Mucosa of descending colon (tissue), 3 donors: ENCODE measurements at places on chromosomes 5 and 9.

DNA sequence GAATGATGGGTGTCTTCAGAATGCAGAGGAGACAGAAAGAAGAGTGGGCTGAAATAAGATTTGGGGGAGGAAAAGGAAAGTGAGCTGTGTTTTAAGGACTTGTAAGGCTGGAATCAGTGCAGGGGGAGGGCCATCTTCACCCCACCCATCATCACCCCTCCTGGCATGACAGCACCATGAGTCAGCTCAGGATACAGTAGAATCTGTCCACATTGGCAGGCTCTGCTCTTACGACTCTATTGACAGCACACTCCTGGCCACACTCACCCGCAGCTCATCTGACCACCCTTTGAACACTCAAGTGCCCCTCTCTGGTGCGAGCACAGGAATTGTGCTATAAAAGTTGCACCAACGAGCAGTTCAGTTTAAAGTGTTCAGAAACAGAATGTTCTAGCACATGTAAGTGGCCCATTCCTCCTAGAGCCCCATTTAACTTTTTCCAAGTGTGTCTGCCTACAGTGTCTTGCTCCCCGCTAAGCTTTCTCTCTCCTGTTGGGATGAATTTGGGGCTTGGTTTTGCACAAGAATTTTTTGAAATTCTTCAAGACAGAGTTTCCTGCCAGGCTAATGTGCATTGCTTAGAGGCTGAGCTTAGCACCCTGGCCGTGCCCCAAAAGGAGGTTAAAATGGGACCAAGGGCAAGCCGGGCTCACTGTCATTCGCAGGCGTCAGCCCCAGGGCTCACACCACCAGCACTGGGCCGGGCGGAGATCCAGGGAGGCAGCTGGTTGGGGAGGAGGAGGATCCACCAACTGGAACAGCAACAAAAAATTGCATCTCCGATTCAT, 12.0 kb downstream of the ADRA1B start:
- DNase-seq, result peak; percentile 56

- no peak for DNase-seq
These were observed 37.1 kb downstream of the BNC2 start for GRCh38 chr9:16833296-16833835.

GRCh38 chr9:37198039-37198729, 77.8 kb downstream of the ZCCHC7 start:
- no peak for DNase-seq

GRCh38 chr5:113205807-113206206, 229.0 kb downstream of the TSSK1B start:
- DNase-seq, result no peak

DNA sequence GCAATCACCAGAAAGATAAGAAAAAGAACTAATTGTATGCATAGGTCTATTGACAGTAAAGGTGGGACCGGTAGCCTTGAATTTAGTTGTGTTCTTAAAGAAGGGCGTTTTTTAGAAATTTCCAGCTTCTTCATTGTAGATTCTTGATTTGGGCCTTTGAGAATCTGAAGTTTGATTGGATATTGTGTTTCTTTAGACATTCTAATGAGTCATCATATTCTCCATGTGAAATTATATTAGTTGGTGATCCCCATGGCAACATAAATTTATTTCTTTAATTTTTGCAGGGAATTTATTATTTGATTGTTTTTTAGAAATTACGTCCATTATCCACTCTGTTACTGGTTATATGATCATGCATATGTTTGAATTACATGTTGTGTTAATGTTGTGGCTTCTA, 63.6 kb downstream of the MAN2A1 start:
- no peak for DNase-seq
